ENCODE measurements at places on chromosomes 12 and 14. TPM values are rescaled to one million over a fixed set of nuclear protein-coding genes. Genes with fewer than 3 reads are reported as not detected.

DNA sequence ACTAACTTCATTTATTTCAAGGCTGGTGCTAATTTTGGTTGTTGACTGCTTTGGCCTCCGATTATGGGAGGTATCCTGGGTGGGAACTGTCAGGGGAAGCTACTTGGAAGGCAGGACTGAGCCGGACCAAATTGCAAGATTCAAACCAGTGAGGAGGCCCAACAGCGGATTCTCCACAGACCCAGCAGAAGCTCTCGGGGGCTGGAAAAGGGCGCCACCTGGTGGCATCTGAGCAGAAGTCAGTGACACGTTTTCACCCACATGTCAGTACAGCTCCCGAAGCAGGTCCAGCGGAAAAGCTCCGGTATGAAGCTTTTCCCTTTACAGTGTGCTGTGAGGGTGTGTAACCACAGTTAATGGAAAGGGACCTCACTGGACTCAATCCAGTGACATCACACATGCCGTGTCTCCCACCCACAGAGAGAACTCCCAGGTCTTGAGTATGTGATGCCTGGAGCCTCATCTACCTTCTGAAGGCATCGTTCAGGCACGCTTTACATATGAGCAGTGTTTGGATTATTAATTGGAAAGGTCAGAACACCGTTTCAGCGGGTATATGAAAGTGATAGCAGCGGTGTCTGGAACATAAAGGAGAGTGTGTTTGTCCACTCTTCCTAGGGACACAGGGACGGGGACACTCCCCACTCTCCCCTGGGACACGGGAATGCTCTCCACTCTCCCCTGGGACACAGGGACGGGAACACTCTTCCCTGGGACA is 3.6 kb upstream of the P2RX2 start:
- peak; percentile 88 for DNase-seq

DNA sequence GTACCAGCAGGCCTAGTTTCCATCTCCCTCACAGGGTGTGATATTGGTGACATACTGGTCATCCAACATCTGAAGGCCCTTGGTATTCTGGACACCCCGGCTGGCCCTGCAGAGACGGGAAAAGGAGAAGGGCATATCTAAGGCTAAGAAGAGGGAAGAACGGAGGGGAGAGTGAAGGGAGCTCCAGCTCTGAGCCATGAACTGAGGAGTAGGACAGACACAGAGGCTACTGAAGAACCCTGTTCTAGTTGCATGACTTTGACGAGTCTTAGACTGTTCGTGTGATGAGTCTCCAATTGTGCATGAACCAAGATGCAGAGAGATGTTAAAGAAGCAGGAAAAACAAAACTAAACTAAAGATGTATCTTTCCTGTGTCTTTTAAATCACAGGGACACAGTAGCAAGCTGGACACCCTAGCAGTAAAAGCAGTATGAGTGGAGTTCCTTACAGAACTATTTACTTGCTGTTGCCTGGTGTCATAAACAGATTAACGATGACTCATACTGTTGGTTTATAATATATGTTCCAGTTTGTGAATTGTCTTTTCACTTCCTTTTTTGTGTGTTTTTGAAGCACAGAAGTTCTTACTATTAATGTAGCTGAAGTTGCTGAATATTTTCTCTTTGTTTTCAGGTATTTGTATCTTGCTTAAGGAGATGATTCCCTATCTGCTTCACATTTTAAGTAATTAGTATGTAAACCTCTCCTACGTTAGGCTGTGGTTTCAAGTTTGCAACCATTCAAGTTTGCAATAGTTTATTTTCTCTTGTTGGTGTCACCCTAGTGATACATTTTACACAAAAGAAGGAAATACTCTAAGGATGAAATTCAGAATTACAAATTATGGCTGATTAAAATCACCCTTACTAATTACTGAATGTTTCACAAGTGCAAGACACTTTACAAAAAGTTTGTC is 15.7 kb downstream of the FAR2 start:
- DNase-seq, result no peak

DNA sequence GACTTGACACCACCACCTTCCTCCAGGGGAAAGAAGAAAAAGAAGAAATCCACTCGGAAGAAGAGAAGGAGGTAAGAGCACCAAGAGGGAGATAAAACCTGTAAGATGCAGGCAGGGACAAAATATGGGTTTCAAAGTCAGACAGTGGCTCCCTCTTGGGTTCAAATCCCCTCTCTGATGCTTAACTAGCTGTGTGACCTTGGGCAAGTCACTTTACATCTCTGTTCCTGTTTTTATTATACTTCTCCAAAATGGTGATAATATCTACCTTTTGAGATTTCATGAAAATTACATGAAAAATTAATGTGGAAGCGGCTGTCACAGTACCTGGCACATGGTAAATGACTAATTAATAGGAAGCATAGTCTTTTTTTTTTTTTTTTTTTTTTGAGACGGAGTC is 64.4 kb upstream of the HSPB8 start:
- no peak for DNase-seq

- DNase-seq, result no peak
Observed at GRCh38 chr14:33918256-33918655, 32.6 kb downstream of the EGLN3 start.

CD163L1 gene
- total RNA-seq, result 0.32 TPM
